ENCODE measurements at places on chromosomes 16 and 17.

DNA sequence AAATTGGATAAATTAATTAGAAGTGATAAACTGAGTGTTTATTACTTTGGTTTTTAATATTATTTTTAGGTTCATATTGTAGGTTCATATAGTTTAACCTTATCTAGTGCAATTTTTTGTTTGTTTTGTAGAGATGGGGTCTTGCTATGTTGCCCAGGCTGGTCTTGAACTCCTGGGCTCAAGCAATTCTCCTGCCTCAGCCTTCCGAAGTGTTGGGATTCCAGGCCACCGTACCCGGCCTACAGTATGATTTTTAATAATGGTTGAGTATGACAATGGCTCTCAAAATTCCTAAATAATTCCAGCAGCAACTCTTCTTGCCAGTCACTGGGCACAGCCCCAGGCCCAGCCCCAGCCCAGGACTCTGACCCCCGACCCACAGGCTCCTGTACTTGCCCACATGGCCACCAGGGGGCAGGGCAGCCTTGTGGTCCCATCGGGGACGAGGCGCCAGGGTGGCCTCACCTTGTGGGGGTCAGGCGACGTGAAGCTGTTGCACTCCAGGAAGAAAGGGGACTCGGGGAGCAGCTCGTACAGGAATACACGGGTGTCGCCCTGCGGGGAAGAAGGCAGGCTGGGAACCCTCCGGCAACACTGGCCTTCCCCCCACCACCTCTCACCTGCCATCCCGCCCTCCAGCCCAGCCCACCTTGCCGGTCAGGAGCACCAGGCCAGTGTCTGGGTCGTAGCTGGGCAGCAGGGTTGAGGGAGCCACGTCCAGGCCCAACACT is 7.9 kb upstream of the PAM16 start:
- DNase-seq = no peak

GRCh38 chr17:66614469-66614868 is 220.4 kb upstream of the CACNG5 start:
- DNase-seq = no peak

DNA sequence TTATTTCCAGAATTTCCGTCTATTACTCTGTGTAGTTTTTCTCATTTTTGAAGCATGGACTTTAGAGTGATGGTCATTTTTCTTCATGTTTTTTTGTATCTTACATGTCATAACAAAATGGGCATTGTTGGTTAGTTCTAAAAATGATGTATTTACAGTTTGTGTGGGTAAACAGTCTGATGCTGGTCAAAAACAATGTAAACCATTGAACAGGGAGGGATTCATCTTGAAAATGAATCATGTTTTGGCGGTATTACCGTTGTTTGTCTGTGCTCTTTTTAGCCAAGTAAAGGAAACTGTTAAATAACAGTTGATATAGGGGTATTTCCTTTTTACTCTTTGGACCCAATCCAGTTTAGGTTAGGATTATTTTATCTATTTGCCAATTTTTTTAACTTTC is 315.8 kb downstream of the BCAS3 start:
- DNase-seq = no peak

GRCh38 chr17:42198897-42199296 is 4.6 kb upstream of the GHDC start:
- no peak for DNase-seq

DNA sequence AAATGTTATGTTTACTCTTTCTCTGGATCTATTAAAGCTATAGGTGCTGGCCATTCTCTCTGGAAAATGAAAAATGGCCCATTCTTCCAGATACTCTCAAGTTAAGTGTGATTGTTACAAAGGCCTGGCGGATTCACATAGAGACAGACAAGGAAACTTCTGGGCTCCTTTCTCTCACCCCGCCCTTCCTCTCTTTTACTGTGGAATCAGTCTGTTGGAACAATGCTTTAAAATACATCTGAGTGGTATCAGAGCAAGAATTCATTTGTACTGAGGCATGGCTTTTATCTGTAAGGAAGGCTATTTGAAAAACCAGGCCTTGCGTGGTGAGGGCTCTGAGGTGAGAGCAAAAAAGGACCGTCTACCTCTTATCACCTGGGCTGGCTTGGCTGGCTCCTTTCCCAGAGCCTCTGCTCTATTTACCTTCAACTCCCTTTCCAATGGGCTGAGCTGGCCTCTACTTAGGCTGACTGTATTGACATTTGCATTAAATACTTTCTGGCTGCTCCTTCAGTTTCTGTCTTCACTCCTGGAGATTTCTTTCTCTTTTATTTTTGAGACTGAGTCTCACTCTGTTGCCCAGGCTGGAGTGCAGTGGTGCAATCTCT is 274.0 kb downstream of the PHKB start:
- DNase-seq = no peak

- no peak for DNase-seq
Observed at GRCh38 chr16:60811051-60811608, 1225.1 kb downstream of the CDH8 start.

DNA sequence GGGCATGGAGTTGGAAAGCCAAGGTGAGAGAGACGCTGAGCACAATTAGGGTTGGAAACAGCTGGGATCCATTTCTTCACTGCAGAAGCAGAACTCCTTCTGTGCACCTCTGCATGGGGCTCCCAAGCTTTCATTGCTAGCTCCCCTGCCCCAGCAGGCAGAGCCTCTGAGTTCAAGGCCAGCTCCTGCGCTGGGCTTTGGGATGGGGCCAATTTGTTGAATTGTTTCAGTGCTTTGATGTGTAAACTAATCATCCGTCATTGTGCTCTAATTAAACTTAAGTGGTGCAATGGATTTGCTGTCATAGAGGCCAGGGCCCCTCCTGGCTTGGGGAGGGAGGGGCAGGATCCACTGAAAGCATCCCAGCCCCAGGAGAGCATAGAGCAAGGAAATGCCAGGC is 13.5 kb upstream of the LYRM9 start:
- DNase-seq = no peak

GRCh38 chr16:3467182-3467581 is 23.7 kb downstream of the NAA60 start:
- no peak for DNase-seq

GRCh38 chr16:85995541-85996423 is 96.8 kb downstream of the IRF8 start:
- no peak for DNase-seq

DNA sequence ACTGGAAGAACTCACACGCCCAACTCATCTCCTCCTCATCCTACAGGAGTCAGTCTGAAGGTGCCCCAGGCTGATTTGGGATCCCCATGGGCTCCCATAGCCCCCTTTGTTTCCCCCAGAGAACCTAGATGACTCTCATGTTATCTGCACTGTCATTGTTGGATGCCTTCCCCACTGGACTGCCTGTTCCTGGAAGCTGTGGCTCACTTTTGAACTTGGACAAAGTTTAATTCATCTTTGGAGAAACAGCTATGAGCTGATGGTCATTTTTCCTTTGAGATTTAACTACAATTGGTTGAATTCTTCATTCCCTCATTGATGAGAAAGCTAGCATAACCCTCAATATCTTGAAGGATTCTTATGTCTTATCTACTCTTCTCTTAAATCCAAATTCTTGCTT is 186.6 kb downstream of the SALL1 start:
- no peak for DNase-seq

- no peak for DNase-seq
Observed at GRCh38 chr16:72856797-72857196, 191.1 kb downstream of the ZFHX3 start.

GRCh38 chr17:82582709-82583108 is 63.2 kb downstream of the FOXK2 start:
- no peak for DNase-seq

Data from HT1080 (cell line).